ENCODE measurements at places on chromosomes 5 and 9. TPM values are rescaled to one million over a fixed set of nuclear protein-coding genes. Genes with fewer than 3 reads are reported as not detected.

- no peak overlapping the region for H3K4me3 ChIP-seq
- H3K27me3 ChIP-seq, result no peaks in the 10 kb centered on the region
- no peaks in the 10 kb centered on the region for H3K4me1 ChIP-seq
- DNase-seq, result no peak
These were observed 54.5 kb downstream of the AK8 start for GRCh38 chr9:132823370-132824145.

- no peak overlapping the region for H3K4me3 ChIP-seq
- no peak for DNase-seq
- no peak overlapping the region for H3K27ac ChIP-seq
- no peaks in the 10 kb centered on the region for H3K36me3 ChIP-seq
These were observed 96.4 kb downstream of the RFK start for GRCh38 chr9:76297721-76298239.

DNA sequence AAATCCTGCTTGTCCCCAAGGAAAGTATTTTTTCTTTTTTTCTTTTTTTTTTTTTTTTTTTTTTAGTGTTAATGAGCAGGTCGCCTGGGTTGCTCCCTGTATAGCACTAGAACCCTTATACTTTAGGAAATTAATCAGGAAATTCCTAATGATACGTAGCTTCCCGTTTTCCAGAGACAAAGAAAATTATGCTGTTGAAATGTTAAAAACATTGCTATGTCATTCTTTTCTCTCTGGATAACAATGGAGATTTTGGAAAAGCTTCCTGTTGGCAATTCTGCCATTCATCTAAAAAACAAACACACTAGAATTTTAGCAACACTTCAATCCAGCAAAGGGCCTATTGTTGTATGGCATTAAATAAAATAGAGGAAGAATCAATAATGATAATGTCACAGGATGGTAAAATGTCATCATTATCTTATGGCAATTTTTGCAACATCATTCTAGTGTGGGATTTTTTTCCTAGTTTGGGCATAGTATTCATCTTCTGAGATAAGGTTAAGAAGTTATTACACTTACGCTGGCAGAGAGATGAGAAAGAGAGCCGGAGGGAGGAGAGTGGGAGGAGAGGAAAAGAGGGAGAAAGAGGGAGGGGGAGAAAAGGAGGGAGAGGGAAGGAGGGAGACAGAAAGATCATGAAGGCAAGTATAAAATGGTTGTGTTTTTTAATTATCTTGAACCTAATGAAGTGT is 315.8 kb upstream of the PDE4D start:
- H3K36me3 ChIP-seq, result no peaks in the 10 kb centered on the region
- no peak overlapping the region for H3K27ac ChIP-seq
- no peak for DNase-seq
- no peaks in the 10 kb centered on the region for H3K4me1 ChIP-seq

- H3K4me3 ChIP-seq, result no peak overlapping the region
- H3K4me1 ChIP-seq, result no peaks in the 10 kb centered on the region
- H3K27ac ChIP-seq, result no peak overlapping the region
- no peaks in the 10 kb centered on the region for H3K27me3 ChIP-seq
- no peaks in the 10 kb centered on the region for H3K36me3 ChIP-seq
- no peak for DNase-seq
These were observed 213.7 kb downstream of the DRD1 start for GRCh38 chr5:175230299-175230698.

Gene CERCAM
- total RNA-seq, result 0.86 TPM

DNA sequence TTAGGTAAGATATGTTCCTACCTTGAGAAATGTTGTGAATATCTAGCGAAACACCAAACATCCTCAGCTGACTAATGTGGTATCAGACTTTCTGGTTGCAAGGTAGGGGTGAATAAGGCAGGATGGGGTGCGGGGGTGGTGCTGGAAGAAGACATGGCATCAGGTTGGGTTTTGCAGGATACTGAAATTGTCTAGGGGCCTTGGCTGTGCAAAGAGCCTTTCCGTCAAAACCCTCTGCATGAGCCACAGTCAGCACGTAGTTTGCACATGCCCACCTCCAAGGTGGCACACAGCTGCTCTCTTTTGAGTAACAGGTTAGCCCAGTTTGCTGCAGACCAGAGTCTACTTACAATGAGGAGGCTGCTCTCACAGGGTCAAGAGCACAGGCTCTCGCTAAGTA is 42.0 kb downstream of the SFXN1 start:
- peak overlapping the region; percentile 44 for H3K4me3 ChIP-seq
- peak overlapping the region; percentile 65 for H3K27ac ChIP-seq
- peaks cover 44% of the 10 kb centered on the region for H3K4me1 ChIP-seq
- peaks cover 22% of the 10 kb centered on the region for H3K36me3 ChIP-seq
- H3K27me3 ChIP-seq, result no peaks in the 10 kb centered on the region
- DNase-seq, result peak; percentile 55

DNA sequence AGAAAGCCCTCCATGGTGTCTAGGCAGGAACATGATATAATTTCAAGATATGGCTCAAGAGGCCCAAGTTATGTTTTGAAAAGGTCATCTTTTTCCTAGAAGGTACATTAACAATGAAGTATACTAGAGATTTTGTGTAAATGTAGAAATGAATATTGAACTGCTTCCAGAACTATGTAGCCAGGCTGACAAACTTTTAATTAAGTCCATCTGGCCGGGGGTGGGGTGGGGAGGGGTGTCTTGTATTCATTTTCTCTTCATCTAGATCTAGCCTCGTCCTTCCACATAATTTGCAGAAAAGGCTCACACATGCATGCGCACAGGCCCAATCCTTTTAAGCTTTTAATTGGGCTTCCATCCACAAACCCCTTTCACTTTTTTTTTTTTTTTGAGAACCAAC is 323.3 kb downstream of the ARL15 start:
- H3K4me3 ChIP-seq, result no peak overlapping the region
- no peaks in the 10 kb centered on the region for H3K4me1 ChIP-seq
- H3K27ac ChIP-seq, result no peak overlapping the region
- no peaks in the 10 kb centered on the region for H3K27me3 ChIP-seq
- DNase-seq, result no peak
- no peaks in the 10 kb centered on the region for H3K36me3 ChIP-seq

DNA sequence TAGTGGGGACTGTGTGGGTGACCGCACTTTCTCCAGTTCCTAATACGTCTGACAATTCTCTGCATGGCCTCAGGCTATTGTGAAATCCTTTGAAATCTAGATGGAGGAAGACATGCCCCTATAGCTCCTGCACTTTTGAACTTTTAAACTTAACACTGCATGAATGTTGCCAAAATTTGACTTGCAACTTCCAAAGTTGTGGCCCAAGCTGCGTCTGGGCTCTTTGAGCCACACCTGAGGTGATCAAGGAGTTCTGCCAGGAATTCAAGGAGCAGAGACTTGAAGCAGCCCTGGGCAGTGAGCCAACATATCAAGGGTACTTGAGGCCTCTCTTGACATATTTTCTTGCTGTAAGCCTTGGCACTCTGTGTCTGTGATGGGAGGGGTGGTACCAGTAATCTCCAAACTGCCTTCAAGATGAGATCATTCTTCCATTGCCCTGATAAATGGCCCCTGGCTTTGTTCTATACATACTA is 1336.1 kb upstream of the CDH9 start:
- no peaks in the 10 kb centered on the region for H3K36me3 ChIP-seq
- H3K4me1 ChIP-seq, result no peaks in the 10 kb centered on the region

- no peak overlapping the region for H3K4me3 ChIP-seq
- H3K36me3 ChIP-seq, result no peaks in the 10 kb centered on the region
- peaks cover 3% of the 10 kb centered on the region for H3K27me3 ChIP-seq
- no peak overlapping the region for H3K27ac ChIP-seq
- no peaks in the 10 kb centered on the region for H3K4me1 ChIP-seq
- no peak for DNase-seq
These were observed 57.9 kb downstream of the GCNT1 start for GRCh38 chr9:76516871-76517270.

Gene LHX3
- total RNA-seq, result 0.21 TPM

- no peak for DNase-seq
- no peaks in the 10 kb centered on the region for H3K27me3 ChIP-seq
- no peaks in the 10 kb centered on the region for H3K4me1 ChIP-seq
These were observed 24.8 kb downstream of the IL6ST start for GRCh38 chr5:55969956-55970355.

DNA sequence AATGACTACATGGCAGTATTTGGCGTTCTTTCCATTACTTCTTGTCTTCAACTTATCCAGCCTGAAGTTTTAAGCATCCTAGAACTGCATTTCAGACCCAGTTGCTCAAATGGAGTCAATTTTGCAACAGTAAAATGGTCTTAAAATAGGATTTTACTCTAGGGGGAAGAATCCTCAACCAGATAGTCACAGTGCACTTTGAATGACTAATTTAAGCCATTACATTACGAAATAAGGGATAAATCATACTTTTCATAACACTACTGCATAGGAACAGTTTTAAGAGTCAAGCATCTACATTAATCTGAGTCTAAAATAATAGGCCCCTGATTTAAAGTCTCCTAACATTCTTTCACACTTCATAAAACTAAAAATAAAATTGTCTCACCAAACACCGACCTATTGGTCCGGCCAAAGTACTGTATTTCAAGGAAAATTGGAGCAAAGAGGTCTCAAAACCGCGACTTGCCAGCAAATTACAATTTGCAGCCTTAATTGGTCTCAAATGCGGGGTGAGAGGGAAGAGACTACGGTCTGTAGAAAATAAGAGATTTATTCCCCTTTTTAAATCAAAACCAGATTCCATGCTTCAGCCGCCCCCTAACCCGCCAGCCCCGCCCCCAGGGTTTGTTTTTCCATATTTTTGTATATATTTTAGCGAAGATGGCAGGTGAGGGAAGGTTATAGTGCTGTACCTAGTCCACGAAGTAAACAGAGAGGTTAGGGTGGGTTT is 1.2 kb upstream of the SMARCA2 start:
- peak overlapping the region; percentile 83 for H3K27ac ChIP-seq
- peaks cover 6% of the 10 kb centered on the region for H3K4me1 ChIP-seq
- peak overlapping the region; percentile 98 for H3K4me3 ChIP-seq
- H3K27me3 ChIP-seq, result no peaks in the 10 kb centered on the region
- no peaks in the 10 kb centered on the region for H3K36me3 ChIP-seq

Gene MEGF9
- 11.1 TPM for total RNA-seq

GRCh38 chr9:130196643-130197042 is 24.4 kb downstream of the NCS1 start:
- H3K27ac ChIP-seq, result no peak overlapping the region
- DNase-seq, result no peak
- no peaks in the 10 kb centered on the region for H3K4me1 ChIP-seq

DNA sequence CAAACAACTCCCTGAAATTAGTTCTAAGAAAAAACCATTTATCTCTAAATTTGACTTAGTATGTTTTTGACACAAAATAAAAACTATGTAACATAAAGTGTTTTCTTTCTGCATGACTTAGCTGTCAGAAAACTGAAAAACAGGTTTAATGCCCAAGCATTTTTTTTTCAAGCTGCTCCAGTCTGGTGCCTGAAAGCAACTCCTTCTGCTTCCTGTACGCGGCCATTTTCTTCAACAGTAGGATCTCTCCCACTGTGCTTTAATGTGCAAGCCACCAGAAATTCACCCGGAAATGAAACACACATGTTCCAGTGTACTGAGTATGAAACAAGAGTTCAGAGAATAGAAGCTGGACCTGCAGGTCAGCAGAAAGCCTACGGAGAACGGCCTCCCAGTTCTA is 161.2 kb downstream of the MED27 start:
- DNase-seq, result no peak
- no peak overlapping the region for H3K27ac ChIP-seq
- no peaks in the 10 kb centered on the region for H3K36me3 ChIP-seq
- H3K4me1 ChIP-seq, result no peaks in the 10 kb centered on the region
- H3K27me3 ChIP-seq, result no peaks in the 10 kb centered on the region

Gene TLX3
- total RNA-seq, result not detected

GRCh38 chr5:149030838-149031397 is 31.9 kb downstream of the SH3TC2 start:
- H3K27me3 ChIP-seq, result no peaks in the 10 kb centered on the region
- DNase-seq, result no peak
- no peaks in the 10 kb centered on the region for H3K4me1 ChIP-seq
- no peak overlapping the region for H3K27ac ChIP-seq
- H3K36me3 ChIP-seq, result no peaks in the 10 kb centered on the region
- no peak overlapping the region for H3K4me3 ChIP-seq

DNA sequence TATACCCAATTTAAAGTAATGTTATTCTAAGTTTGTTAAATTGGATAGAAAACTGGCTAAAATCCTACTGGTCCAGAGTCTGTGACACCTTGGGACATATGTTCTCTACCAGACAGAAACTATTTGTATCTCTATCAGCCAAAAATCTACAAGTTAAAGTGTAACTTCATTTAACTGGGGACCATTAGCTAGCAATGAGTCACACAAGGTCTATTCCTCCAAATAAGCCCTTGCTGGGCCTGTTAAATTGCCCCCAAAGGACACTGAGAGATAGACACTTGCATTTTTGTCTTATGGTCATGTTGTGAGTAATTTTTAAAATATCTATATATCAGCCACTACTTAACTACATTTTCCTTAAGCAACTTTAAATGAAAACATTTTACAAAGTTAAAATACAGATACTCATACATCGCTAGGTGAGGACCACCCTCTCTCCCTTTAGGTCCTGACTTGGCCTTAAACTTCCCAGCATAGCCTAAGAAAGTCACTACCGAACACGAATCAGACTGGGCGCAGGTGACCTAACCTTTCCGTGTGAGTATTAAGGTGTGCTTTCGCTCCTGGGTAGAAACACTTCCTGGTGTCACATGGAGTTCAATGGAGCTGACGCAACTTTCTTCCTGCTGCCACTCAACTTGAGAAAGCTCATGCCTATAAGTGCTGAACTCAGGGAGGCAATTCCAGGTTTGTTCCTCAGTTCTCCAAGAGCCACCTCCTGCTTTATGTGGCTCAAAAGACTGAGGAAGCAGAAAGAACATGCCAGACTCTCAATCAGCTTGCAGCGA is 249.1 kb downstream of the DIRAS2 start:
- H3K4me3 ChIP-seq, result no peak overlapping the region
- H3K36me3 ChIP-seq, result no peaks in the 10 kb centered on the region
- no peak for DNase-seq
- H3K27me3 ChIP-seq, result no peaks in the 10 kb centered on the region

GRCh38 chr9:79917421-79917820 is 345.7 kb downstream of the TLE4 start:
- no peak overlapping the region for H3K4me3 ChIP-seq
- H3K27ac ChIP-seq, result no peak overlapping the region
- no peaks in the 10 kb centered on the region for H3K4me1 ChIP-seq
- no peaks in the 10 kb centered on the region for H3K36me3 ChIP-seq

DNA sequence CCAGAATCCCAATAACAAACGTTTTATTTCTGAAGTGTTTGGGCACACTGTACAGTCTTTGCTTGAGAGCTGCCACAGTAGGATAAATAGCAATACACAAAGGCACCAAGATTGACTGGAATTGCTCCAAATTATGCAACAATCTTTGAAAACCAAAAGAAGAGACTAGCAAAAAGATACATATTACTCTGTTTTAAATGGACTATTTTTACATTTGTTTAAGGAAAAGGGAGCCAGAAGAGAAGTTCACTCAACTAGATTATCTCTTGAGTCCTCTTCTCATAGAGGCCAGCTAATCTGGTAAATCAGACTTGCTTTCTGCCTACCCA is 385.0 kb upstream of the SLC30A5 start:
- no peak overlapping the region for H3K4me3 ChIP-seq
- no peak for DNase-seq
- H3K36me3 ChIP-seq, result no peaks in the 10 kb centered on the region
- no peaks in the 10 kb centered on the region for H3K27me3 ChIP-seq
